ENCODE measurements at places on chromosomes 2 and 18. TPM values are rescaled to one million over a fixed set of nuclear protein-coding genes. Genes with fewer than 3 reads are reported as not detected.

The NOL4 gene
- 0.48 TPM for total RNA-seq

GRCh38 chr18:8758466-8758865 lies 53.1 kb downstream of the MTCL1 start:
- no peak for DNase-seq

GRCh38 chr2:140641163-140641562 lies 1489.7 kb downstream of the LRP1B start:
- DNase-seq: no peak

The MPHOSPH10 gene
- 20.8 TPM for total RNA-seq

- DNase-seq: no peak
Observed at GRCh38 chr2:202774104-202774503, 97.5 kb downstream of the ICA1L start.

- DNase-seq: peak; percentile 55
Observed at GRCh38 chr18:58534535-58535301, 94.2 kb downstream of the ALPK2 start.

The CCDC74A gene
- total RNA-seq: 20.6 TPM

DNA sequence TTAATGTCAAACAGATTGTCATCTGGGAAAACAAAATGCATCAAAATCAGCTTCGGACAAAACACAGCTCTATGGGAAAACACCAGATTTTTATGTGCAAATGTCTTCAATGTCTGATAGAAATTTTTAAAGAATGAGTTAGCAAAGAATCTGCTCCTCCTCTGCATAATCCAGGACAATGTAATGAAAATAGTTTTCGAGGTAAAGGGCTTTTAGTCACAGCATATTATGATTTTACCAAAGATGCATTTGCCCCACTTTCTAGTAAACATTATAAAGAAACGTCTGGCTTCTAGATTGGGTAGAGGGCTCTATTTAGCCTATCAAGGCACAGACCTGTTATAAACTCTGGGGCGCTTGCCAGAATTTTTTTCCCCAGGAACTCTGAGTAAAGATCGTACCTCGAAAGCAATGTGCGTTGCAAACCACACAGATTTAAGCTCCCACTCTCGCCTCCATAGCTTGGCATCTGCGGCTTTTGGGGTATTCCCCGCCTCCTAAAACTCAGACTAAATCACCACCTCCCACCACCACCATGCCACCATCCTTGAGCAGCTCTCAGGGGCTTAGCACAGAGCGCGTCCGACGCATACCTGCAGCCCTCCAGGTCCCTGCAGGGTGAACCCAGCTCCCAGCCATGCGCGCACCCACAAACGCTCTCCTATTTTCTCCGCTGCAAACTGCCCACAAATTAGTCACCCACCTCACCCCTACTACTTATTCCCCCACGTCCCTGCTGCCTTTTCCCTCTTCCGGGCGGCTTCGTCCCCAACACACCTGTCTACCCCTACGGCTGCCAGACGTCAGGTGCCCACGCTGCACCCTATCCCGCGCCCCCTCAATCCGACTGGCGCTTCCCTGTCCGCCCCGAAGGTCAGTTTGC lies 829 bp downstream of the ACVR1C start:
- peak; percentile 6 for DNase-seq

DNA sequence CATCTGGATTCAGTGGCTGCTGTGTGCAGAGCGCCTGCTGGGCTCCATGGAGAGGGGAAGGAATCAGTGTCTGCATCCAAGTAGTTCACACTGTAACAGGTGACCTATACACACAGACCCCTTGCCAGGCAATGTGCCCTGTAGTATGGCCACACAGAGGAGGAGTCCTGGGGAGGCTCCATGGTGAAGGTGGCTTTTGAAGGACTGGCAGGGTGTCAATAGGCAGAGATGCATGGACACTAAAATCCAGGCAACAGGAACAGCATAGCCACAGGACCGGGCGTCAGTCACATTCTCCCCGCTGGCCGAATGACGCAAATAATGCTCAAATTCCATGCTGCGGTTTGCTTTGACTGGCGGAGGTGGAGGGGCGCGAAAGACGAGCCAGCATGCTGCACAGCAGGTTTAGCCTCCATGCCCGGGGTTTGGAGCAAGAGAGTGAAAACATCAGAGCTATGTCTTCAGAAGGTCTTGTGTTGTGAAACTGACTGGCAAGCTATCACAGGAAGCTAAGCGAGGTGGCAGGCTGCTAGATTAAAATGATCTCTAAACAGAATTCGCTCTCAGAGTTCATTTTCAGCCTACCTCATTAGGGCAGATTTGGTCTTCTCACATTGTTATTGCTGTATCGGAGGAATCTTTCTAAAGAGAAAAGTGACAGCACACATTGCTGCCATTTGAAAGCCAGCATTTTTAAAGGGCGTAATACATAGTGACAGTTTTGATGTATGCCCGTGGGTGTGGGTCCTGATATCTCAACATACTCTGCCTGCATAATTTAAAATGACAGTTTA lies 1.2 kb upstream of the CHMP1B start:
- peak; percentile 12 for DNase-seq

The BOLL gene
- 0.28 TPM for total RNA-seq

DNA sequence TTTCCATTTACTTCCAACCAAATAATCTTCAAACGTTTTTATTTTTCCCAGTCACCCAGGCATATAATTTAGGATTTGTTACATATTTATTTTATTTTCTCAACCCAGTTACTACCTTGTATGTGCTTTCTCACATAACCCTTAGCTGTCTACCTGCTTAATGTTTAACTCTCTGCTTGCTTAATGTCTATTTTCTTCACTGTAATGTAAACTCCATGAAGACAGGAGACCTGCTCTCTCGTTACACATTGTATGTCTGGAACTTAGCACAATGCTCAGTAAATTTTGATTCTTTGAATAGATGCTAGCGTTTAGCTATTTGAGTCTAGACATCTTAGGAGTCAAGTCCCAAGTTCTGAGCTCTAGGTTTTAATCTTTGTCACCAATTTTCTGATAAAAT lies 70.2 kb downstream of the RBBP8 start:
- no peak for DNase-seq

The GPR55 gene
- not detected for total RNA-seq

DNA sequence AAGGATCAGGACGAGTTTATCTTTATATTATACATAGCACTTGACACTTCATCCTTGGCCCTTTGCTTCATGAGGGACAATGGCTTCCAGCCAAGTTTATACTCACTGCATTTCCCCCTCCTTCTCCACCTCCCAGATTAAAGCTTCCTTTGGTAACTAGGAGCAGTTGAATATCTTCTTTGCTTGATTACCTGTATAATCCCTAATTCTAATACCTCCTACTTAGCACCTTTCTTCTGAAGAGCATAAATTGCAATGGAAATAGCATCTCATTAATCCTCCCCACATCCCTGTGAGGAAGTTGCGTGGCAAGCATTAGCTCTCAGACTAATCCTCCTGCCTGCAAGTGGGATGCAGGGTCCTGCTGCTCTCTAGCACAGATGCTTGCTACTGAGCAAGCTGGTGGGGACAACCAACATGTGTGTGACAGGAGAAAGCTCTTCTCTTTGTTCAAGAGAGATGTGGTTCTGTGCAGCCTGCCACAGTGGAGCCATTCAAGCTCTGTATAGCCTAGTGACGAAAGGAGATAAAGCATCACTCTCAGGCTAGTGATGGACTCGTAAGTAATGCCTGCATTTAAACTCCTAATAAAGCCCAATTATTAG lies 19.1 kb downstream of the KLHL14 start:
- DNase-seq: no peak

The MBP gene
- 0.04 TPM for total RNA-seq

The ARHGEF33 gene
- total RNA-seq: 1.0 TPM

- peak; percentile 40 for DNase-seq
Observed at GRCh38 chr2:25936889-25937545, 45.3 kb downstream of the KIF3C start.

The LONRF2 gene
- 0.83 TPM for total RNA-seq

DNA sequence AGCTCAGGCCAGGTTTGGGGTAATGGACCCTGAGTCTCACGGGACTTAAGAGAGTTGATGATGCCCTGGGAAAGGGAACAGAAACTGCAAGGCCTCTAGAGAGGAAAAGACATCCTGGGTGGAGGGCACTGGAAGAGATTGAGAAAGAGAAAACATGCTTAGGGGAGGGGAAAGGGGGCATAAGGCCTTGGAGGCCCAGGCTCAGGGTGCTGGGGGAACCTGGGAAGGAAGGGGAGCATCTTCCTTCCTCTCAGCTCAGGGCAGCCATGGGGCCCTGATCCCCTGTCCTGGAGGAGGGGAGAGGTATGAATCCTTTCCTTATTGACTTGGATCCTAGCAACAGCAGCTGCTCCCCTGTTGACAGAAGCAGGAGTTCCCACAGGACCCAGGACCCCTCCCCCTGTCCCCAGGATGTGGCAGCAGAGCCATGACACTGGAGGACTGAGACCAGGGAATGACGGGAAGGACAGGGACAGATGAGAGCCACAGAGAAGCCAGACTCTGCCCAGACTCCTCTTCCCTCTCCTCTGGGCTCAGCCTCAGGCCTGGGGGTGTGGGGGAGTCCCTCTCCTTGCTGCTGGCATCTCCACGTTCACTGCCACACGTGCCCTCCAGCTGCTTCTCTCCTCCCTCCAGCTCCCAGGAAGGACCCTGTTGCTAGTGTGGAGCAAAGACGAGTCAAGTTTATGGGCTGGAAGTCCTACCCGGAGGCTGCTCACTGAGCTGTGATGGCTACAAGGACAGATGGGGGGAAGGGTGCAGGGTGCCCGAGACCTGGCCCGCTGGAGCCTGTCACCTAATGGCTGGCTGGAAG lies 815 bp downstream of the GPBAR1 start:
- no peak for DNase-seq

The NYAP2 gene
- not detected for total RNA-seq

The HOXD8 gene
- not detected for total RNA-seq

GRCh38 chr2:234671716-234672115 lies 174.8 kb upstream of the ARL4C start:
- no peak for DNase-seq

DNA sequence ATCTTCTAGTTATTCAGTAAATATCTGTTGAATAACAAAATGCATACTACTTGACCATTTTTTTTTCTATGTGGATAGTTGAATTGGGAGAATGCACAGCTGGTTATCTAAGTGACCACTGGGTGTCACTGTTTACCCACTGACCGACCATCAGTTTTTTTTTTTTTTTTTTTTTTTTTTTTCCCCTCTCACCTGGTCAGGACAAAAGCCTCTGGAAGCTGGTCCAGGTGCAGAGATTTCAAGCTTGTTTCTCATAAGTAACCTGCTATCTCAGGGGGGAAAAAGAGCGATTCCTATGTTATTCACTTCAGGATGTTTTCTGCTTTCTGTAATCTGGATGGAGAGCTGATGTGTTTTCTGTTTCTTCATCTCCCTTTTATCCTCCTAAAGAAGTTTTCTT lies 256.0 kb downstream of the DCDC2C start:
- peak; percentile 46 for DNase-seq

- no peak for DNase-seq
Observed at GRCh38 chr18:60965856-60966255, 367.4 kb upstream of the CDH20 start.

GRCh38 chr2:200122683-200123082 lies 167.3 kb downstream of the MAIP1 start:
- peak; percentile 8 for DNase-seq

- no peak for DNase-seq
Observed at GRCh38 chr18:35609236-35609635, 27.7 kb downstream of the GALNT1 start.

DNA sequence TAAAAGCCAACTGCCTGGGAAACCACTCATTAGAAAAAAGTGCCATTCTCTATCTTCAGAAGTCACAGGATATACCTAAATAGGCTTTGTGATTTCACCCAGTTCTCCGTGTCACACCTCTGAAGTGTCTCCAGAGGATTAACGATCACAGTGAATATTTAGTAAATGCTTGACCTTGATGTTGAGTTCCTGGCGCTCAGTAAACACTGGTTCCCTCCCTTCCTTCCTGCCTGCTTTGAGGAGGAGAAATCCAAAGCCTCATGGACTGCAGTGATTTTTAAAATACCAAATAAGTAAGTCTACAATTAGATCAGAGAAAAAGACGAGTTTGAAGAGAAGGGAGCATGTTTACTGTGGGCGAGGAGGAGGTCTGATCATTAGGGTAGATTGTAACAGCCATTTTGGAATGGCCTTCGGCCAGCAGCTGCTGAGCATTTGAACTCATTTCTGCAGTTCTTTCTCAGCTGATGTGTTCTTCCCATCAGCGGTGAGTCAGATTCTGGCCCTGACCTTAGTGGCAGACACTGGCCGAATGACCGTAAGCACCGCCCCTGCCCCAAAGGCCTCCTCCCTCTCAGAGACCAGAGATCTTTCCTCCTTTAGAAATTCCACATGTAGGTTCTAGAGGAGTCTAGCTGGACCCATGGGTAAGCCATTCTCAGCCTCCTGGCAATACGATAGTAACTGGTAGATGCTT lies 62.1 kb upstream of the SLC16A14 start:
- DNase-seq: no peak

The IL37 gene
- total RNA-seq: not detected

The ADD2 gene
- 16.0 TPM for total RNA-seq

The CTIF gene
- total RNA-seq: 24.4 TPM

- DNase-seq: peak; percentile 20
Observed at GRCh38 chr2:69465513-69466456, 28.6 kb upstream of the NFU1 start.

- DNase-seq: no peak
Observed at GRCh38 chr2:62016957-62017356, 111.5 kb downstream of the COMMD1 start.

GRCh38 chr2:201952187-201952586 lies 81.5 kb upstream of the FZD7 start:
- no peak for DNase-seq

- DNase-seq: peak; percentile 69
Observed at GRCh38 chr2:110946902-110947301, 173.8 kb upstream of the BCL2L11 start.

DNA sequence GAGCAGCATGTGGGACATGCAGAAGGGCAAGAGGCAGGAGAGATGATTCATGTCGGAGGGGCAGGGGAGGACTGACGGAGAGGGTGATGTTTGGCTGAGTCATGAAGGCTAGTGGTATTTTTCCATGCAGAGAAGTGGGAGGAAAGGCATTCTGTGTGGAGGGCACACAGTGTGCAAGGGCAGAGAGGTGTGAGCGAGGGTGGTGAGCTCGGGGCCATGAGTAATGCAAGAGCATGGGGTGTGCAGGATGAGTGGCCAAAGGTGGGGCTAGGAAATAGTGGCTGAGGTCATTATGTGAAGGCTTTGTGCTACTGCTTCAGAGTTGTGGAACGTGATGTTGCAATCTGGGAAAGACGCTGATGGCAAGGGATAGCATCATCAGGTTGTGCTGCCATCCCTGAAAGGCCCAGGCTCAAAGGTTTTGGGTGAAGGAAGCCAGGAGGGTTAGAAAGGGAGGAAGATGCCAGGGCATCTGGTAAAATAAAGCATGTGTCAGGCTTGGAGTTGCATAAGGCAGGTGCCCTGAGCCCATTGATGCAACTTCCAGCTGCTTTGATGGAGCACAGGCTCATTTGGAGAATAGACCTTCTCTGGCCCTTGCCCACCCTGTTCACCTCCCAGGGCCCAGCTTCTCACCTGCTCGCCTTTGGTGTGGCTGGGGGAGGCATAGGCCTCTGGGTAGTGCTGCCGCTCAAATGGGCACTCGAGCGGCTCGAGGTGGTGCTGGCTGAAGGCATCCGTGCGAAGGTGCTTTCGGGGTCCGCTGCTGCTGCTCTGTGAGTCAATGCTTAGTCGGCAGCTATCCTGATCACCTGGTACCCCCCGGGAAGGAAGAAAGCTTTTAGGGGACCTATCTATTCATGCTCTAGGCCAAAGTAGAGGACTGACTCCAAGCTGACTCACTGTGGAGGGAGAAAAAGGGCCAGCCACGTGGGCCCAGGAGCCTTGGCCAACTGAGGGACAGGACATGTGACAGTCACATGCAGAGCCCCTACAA lies 37.5 kb downstream of the PAX8 start:
- DNase-seq: no peak

- no peak for DNase-seq
Observed at GRCh38 chr18:37425222-37425621, 140.4 kb downstream of the CELF4 start.

Measured in cardiac muscle cell (in vitro differentiated cells and primary cell).